ENCODE measurements at places on chromosomes 3 and 15. TPM values are rescaled to one million over a fixed set of nuclear protein-coding genes. Genes with fewer than 3 reads are reported as not detected.

FBXO40 gene
- total RNA-seq, result not detected

P2RY13 gene
- total RNA-seq, result not detected

TNFSF10 gene
- total RNA-seq, result 36.4 TPM

CASR gene
- total RNA-seq, result under 0.01 TPM

SCN11A gene
- under 0.01 TPM for total RNA-seq

GASK1A gene
- total RNA-seq, result 0.10 TPM

RASA2 gene
- total RNA-seq, result 15.7 TPM

RARB gene
- 4.2 TPM for total RNA-seq

SNURF gene
- 16.3 TPM for total RNA-seq

KNSTRN gene
- total RNA-seq, result 48.4 TPM

GCSAM gene
- total RNA-seq, result not detected

GPR87 gene
- total RNA-seq, result 0.33 TPM

CHRFAM7A gene
- total RNA-seq, result 1.6 TPM

CILP gene
- not detected for total RNA-seq

IGF1R gene
- total RNA-seq, result 54.5 TPM

STARD9 gene
- total RNA-seq, result 27.1 TPM

STX19 gene
- total RNA-seq, result not detected

GRAMD2A gene
- total RNA-seq, result not detected

LSMEM2 gene
- not detected for total RNA-seq

TM4SF1 gene
- total RNA-seq, result 957 TPM

HTR3E gene
- total RNA-seq, result not detected

ZNF620 gene
- 3.6 TPM for total RNA-seq

DISP2 gene
- total RNA-seq, result under 0.01 TPM

GRK7 gene
- not detected for total RNA-seq

PLA2G4D gene
- not detected for total RNA-seq

TRIM42 gene
- not detected for total RNA-seq

C3orf80 gene
- total RNA-seq, result 0.33 TPM

MOBP gene
- 0.19 TPM for total RNA-seq

CCRL2 gene
- total RNA-seq, result 5.6 TPM

WHAMM gene
- total RNA-seq, result 6.5 TPM

PDE8A gene
- 65.4 TPM for total RNA-seq

CCDC33 gene
- not detected for total RNA-seq

DNAJA4 gene
- 3.7 TPM for total RNA-seq

SEMA3B gene
- total RNA-seq, result 1.1 TPM

AADACL2 gene
- not detected for total RNA-seq

COL8A1 gene
- total RNA-seq, result 860 TPM

COL6A5 gene
- total RNA-seq, result not detected

PIK3CA gene
- 29.7 TPM for total RNA-seq

CMTM8 gene
- 6.9 TPM for total RNA-seq

SLC7A14 gene
- 2.0 TPM for total RNA-seq

AADAC gene
- total RNA-seq, result 0.86 TPM

COX5A gene
- total RNA-seq, result 64.3 TPM

HRH1 gene
- 16.7 TPM for total RNA-seq

MNS1 gene
- total RNA-seq, result 0.48 TPM

CDHR4 gene
- not detected for total RNA-seq

Measured in vein endothelial cell (primary cell).